ENCODE measurements at places on chromosomes 1 and 21.

GRCh38 chr21:32587120-32587519 lies 1.8 kb upstream of the TCP10L start:
- no peak for DNase-seq

GRCh38 chr1:243414152-243414494 lies 158.3 kb downstream of the SDCCAG8 start:
- DNase-seq = no peak

- DNase-seq = no peak
These were observed 4.1 kb upstream of the TIAM1 start for GRCh38 chr21:31348188-31348587.

- DNase-seq = no peak
These were observed 37.4 kb downstream of the CFAP74 start for GRCh38 chr1:1966071-1966740.

DNA sequence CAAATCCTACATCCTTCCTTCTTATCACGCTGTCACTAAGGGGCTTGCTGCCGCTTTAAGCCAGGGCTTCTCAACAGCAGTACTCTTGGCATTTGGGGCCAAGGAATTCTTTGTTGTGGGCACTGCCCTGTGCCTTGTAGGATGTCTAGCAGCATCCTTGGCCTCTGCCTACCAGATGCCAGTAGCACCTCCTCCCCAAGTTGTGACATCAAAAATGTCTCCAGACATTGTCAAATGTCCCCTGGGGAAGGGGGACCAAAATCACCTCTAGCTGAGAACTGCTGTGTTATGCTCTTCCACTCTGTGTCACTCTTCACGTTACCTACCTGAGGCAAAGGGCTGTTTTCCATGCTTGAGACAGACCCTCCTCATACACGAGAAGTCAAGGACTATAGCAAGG lies 400.3 kb upstream of the POU3F1 start:
- no peak for DNase-seq

DNA sequence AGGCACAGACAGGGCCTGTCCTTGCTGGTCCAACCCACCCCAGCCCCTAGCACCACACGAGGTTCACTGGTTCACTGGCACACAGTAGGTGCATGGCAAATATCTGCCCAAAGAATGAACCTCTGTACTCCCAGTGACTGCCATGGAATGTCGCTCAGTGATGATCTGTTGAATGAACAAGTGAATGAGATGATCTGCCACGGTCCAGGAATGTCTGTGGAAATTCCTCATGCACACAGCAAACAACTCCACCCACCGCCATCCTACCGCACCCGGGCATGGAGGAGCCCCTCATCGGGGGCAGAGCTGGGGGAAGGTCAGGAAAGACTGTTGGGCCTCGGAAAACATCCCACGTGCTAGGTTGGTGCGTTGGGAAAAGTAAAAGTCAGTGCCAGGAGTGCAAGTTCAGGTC lies 1.7 kb downstream of the HSPG2 start:
- no peak for DNase-seq

DNA sequence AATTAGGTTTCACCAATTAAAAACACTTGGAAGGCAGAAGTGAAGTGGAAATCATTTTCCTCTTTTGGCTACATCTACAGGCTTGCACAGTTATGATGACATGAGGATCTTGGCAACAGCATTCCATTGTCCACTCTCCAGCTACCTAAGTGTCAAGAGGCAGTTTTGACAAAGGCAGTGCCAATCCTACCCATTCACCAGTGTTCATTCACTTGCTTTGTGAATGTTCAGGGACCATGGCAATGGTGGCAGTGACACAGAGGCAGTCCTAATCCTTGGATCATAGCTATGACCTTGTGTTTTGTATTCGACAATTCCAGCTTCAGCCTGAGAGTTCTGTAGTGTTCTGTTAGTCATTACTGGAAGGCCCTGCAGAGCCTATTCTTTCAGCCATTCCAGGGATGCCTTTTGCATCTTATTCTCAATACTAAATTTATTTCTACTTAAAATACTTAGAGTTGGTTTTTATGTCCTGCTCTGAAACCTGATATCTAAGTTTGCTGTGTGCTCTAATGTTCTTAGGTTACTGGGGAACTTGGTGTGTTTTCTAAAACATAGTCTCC lies 36.7 kb downstream of the CRB1 start:
- DNase-seq = no peak

- peak; percentile 7 for DNase-seq
These were observed 748.9 kb downstream of the PLA2G4A start for GRCh38 chr1:187577610-187578009.

- no peak for DNase-seq
These were observed 76.7 kb downstream of the USH2A start for GRCh38 chr1:216346526-216346925.

GRCh38 chr1:223712850-223713474 lies 623 bp downstream of the CAPN2 start:
- no peak for DNase-seq

DNA sequence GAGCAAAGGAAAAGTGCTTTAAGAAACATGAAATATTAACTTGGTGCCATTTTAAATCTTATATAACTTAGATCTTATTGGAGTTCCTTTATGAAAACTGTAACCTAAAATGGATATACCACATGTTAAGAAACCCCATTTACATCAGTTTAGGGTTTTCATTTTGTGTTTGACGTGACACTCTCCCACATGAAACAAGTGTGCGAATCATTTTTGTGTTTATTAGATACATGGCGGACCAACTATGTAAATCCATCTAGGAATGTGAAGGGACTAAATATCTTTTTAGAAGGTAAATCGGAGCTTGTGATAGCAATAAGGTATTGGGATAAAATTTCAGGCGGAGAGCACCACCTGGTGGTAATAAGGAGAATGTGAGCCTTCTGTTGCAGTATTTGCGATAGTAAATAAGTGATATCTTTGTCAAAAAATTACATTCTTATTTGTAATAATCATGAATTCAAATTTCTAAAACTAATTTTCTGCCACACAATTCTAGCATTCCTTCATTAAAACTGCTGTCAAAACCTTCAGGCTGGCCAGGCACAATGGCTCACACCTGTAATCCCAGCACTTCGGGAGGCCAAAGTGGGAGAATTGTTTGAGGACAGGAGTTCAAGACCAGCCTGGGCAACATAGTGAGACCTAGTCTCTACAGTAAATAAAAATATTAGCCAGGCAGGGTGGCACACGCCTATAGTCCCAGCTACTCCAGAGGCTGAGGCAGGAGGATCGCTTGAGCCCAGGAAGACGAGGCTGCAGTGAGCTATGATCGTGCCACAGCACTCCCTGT lies 31.3 kb downstream of the SMAP2 start:
- peak; percentile 78 for DNase-seq

DNA sequence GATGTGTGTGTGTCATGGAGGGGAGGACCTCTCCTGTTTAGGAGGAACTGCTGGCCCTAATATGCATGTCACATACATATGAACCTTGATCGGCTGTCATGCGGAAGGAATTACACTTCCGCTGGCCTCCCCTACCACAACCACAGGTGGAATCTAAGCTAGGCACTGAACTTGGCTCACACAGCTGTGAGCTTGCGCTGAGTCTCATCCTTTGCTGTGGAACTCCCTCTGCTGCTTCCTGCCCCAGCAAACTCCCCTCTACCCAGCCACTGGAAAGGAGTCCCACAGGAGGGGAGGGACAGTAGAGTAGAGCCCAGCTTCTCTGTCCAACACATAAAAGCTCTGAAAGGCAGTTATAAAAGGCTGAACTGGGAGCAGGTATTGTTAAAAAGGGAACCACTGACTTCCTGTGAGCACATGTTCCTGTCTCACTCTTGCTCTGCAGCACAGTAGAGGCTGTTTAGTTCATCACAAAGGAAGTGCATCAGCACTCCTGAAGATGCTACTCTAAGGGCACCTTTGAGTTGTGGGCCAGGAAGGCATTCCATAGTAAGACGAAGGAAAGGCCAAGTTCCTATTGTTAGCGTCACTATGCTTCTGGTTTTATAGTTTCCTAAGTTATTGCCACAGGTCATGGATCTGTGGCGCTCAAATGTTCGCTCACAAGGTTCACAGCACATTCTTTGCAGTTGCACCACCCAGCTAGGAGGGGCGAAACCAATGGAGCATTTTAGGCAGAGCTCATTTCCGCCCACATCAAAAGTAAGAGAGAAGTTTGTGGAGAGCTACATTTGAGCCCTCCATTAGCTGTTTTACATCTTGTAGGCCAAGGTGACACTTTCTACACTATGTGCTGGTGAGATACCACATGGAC lies 17.7 kb upstream of the PTPRC start:
- DNase-seq = no peak

- no peak for DNase-seq
These were observed 70.0 kb upstream of the BCAR3 start for GRCh38 chr1:93751377-93752250.

DNA sequence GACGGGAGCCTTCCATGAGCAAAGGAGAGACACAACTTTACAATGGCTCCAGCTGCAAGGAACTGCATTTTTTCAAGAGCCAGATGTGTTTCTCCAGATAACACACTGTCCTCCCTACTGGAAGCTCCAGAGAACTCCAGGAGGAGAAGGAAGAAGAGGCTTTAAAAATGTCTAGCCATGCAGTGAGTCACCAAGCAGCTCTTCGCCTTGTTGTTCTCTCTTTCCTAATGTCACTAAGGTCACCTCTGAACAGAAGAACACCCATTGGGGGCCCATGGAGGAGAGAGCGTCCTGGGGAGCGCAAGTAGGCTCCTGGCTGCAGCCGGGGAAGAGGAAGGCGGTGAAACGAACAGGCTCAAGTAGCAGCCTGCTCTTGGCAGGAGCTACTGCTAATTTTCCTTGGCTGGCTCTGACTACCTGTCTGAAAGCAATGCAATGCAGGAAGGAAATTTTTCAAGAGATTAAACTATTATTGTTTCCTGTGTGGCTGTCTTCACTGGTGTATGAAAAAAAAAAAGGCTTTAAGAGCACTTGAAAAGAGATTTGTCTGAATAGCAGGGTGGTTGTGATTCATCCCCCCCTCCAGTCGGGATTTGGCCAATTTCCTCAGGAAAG lies 321.9 kb downstream of the SETD4 start:
- no peak for DNase-seq

- DNase-seq = no peak
These were observed 4.7 kb downstream of the TAS1R3 start for GRCh38 chr1:1335792-1336248.

- no peak for DNase-seq
These were observed 13.4 kb downstream of the RNASEL start for GRCh38 chr1:182575540-182576149.

- DNase-seq = peak; percentile 71
These were observed 456 bp upstream of the SMYD2 start for GRCh38 chr1:214280386-214281020.

- DNase-seq = no peak
These were observed 146.5 kb downstream of the PDE4B start for GRCh38 chr1:65939191-65939590.

DNA sequence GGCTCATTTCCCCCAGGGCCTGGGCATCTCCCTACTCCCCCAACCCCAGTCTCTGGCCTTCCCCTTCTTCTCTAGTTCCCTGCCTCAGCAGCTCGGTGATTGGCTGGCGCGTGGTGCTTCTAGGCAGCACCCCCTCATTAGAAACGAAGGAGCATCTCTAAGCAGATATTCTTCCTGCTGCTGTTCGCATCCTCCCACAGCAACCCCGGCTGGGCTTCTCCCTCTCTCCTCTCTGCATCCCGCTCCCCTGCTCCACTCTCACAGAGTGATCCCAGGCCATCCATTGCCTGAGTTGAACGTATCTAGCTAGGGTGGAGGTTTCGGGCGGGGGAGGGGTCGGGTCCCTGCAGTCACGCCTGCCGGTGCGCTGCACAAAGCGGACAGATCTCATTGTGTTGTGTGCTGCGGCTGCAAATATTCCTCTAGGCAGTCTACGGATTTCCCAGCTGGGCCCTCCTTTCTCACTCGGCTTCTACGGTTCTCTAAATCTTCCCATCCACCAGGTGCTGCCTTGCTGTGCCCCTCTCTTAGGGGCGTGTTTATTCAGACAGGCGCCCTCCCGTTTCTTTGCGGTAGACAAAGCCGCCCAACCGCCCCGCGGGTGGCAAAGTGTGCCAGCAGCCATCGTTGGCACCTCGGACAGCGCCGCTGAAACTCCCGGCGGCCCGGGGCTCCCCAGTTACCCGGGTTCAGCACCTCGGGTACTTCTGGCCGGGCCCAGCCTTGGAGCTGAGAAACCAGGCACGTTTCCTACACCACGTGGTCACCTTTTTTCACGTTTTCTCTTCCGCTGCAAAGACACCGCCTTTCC lies 2.2 kb downstream of the CACNA1E start:
- no peak for DNase-seq

- DNase-seq = peak; percentile 71
These were observed 32.9 kb downstream of the GPA33 start for GRCh38 chr1:167057241-167057688.

- DNase-seq = no peak
These were observed 7.8 kb upstream of the PROX1 start for GRCh38 chr1:213979751-213980586.

DNA sequence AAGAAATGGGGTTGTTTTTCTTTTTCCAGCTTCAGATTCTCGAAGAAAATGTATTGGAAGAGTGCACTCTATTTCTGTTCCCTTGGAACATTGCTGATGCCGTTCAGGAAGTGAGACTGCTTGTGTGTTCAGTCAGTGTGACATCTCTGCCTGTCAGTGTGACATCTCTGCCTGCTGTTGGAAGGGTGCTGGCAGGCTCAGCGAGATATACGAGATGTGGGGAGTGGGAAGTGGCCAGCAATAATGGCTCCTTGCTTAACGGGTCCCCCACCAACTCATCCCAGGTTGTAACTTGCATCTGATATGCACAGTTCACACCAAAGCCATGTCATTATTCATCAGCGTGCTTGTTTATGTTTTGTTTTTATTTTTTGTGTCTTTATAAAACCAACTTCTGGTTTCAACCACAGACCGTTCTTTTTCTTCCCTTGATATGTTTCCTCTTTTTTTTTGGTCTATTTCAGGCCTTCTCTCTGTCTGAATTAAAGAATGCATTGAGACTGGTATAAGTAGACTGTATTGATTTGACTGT lies 145.4 kb downstream of the GALNT2 start:
- DNase-seq = no peak

DNA sequence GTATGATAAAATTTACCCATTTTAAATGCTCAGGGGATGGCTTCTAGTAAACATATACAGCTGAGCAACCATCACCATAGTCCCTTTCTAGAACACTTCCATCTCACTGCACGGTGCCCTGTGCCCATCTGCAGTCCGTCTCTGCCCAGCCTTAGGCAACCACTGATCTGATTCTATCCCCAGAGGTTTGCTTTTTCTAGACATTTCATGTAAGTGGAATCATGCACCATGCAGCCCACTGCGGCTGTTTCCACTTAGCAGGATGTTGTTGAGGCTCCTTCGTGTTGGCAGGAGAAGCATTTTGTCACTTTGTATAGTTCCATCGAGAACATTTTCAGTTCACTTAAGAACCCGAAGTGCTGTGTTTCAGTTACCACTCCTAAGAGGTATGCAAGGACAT lies 27.8 kb upstream of the VAMP3 start:
- DNase-seq = no peak
